ENCODE measurements at places on chromosomes 5 and 9.

DNA sequence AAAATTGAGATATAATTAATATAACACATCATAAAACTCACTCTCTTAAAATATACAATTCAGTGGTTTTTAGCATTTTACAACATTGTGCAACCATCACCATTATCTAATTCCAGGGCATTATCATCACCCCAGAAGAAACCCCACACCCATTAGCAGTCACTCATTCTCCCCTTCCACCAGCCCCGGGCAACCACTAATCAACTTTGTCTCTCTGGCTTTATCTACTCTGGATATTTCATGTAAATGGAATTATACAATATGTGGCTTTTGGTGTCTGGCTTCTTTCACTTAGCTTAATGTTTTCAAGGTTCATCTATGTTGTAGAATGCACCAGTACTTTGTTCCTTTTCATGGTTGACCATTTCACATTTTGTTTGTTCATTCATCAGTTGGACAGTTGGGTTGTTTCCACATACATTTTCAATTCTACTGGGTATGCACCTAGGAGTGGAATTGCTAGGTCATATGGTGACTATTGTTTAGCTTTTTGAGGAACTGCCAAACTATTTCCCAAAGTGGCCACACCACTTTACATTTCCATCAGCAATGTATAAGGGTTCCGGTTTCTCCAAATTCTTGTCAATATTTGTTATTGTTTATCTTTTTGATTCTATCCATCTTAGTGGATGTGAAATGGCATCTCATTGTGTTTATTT, 62.4 kb downstream of the MARCHF3 start:
- DNase-seq, result no peak

DNA sequence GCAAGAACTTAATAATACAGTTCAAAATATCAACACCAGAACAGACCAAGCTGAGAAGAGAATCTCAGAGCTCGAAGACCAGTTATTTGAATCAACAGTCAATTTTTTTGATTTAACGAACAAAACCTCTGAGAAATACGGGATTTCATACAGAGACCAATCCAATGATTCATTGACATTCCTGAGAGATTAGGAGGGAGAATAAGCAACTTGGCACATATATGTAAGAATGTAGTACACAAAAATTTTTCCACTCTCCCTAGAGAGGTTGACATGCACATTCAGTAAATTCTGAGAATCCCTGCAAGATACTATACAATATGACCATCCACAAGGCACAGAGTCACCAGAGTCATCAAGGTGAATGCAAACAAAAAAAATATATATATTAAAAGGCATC, 1577.3 kb upstream of the C9orf72 start:
- peak; percentile 13 for DNase-seq

DNA sequence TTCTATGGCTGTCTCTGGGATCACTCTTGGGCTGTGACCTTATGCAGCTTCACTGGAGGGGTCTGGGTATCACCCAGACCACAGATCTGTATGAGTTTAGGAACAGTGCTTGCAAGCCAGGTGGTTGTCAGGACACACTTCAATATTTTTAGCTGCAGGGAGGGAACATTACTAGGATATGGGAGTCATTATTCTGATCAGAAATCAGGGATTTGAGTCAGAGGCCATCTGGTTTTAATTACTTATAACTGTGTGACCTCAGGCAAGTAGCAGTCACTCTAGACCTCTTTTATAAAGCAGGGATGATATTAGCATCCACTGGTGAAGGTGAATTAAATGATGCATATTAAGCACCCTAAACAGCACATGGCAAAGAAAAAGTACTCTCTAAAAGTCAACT, 60.1 kb upstream of the NMUR2 start:
- no peak for DNase-seq

DNA sequence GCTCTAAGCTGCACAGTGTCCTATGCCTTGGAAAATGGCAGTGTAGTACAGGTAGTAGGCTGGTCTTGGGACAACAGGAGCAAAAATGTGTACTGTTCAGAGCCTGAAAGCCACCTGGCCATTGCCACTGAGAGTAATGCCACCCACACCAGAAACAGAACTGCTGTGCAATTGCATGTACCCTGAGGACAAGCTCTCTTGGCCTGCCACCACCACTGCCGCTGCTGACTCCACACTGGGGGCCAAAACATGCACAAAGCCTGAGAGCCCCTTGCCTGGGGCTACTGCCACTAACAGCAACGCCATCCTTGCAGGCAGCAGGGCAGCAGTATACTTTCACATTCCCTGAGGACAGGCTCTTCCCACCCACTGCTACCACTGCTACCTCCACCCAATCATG, 251.9 kb upstream of the CDH12 start:
- no peak for DNase-seq

GRCh38 chr9:14321517-14322130, 7.7 kb upstream of the NFIB start:
- DNase-seq, result peak; percentile 13

GRCh38 chr5:149857499-149857898, 87.1 kb downstream of the PDE6A start:
- peak; percentile 82 for DNase-seq

DNA sequence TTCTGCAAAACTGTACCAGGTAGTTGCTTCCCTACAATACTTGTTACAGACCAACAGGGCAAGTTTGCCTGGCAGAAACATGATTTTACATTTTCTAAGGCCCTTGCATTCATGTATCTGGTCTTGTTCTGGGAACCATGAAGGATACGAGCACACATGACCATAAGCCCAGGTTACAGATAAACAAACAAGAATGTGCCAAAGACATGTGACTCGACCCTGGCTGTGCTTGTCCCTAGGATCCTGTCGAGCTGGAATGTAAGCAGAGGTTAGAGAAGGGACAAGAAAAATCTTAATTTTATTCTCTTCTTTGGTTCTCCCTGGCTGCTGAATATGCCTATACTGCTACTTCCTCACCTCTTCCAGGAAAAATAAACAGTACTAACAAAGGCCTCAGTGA, 32.5 kb downstream of the PTCH1 start:
- no peak for DNase-seq

DNA sequence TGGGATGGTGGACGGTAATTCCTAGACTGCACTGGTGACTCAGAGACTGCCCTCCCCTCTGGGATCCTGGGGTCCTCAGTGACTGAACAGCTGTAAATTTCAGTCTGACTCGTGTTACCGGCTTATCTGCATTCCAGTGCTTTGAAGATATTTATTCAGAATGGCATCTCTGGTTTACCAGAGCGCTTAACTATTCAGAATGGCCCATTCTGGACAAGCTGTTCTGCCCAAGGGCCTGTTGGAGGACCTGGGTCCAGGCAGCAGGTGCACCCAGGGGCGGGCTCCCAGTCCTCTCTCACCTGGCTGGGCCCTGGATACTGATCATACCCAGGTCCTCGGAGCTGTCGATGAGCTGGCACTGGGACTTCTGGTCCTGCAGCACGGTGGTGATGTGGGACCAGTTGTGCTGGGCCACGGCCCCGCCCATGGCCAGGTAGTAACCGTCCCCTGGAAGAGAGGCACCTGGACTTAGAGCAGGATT, 48.0 kb downstream of the SARDH start:
- no peak for DNase-seq

GRCh38 chr5:11062397-11062796, 301.4 kb upstream of the DAP start:
- no peak for DNase-seq

DNA sequence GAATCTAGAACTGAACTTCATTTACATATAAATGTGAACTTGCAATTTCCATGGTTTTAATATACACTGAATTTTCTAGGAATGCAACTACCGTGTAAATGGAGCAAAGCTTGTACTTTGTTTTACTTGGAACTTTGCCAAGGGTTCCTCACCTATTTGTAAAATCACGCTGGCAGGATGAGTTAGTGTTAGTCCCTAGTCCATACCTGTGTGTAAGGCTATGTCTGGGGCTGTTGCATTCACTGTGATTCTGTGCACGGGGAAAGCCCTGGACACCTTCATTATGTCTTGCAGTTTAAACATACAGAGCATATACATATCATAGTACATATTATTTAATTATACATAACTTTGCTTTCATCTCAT, 119.9 kb downstream of the PAX5 start:
- DNase-seq, result no peak

GRCh38 chr5:143229426-143229895, 174.0 kb downstream of the NR3C1 start:
- no peak for DNase-seq

DNA sequence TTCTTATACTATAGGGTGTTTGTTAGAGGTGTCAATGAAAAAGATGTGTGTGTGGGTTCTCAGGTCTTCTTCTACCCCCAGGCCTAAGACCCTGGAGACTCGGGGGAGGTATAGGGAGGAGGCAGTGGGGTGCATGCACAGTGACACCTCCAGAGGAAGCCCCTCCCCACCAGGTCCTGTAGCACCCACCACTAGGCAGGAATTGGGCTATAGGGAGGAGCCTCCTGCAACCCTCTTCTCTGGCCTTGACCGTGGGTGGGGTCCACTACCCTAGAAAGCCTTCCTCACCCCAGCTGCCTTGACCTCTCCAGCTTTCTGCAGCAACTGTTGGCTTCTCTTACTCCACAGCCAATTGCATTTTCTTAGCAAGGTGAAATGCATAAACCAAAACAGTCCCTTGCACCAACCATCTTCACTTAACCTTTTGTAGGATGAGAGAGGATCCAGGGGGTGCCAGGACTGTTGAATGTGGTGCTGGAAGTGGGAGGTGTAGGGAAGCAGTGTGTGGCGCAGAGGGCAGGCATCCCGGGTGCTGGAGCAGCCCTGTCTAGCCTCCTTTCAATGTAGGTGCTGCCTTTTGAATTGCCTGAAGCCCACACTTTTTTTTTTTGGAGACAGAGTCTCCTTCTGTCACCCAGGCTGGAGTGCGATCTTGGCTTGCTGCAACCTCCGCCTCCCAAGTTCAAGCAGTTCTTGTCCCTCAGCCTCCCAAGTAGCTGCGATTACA, 128.5 kb downstream of the RGS3 start:
- no peak for DNase-seq

GRCh38 chr5:73733219-73733618, 107.2 kb downstream of the ARHGEF28 start:
- DNase-seq, result no peak

- no peak for DNase-seq
Observed at GRCh38 chr5:180126716-180127681, 55.4 kb upstream of the RNF130 start.

DNA sequence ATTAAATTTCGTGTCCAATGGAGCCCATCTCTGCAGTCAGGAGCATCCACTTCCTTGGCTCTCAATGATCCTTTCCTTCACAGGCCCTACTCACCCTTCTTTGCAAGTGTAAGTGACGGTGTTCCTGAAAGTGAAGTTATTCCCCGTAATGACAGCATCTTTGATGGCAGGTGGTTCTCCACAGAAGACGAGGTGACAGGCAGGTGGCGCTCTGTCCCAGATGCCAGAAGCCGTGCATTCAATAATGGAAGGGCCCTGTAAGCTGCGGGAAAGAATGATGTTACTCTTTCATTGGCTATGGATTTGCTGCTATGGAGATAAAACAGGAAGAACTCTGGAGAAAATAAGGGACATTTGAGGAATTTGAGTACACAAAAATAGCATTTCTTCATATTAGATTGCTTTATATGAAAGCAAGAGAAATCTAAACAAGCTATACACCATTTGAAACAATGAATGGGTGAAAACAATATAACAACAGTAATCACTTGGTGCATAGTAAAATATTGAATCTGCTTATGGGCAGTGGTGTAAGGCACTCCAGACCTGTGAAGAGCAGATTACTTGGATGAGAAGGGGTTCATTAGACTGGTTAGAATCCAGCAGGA, 89.9 kb upstream of the TXNDC8 start:
- DNase-seq, result no peak

DNA sequence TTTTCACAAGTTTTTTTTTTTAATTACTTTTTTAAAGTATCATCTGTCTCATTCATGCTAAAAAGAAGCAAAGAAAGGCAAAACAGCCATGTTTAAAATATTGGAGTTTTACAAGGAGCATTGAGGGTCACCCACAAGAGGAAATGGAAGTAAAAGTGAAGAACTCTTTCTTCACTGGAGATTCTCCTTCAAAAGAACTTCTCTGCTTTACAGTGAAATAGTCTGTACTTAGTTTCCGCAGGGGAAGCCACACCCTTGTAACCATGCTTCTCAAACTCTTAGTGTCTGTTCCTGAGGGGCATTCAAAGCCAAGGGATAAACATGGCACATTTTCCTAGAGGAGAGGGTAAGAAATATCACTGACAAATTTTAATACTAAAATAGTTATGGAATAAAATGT, 8.6 kb downstream of the C9orf72 start:
- no peak for DNase-seq

DNA sequence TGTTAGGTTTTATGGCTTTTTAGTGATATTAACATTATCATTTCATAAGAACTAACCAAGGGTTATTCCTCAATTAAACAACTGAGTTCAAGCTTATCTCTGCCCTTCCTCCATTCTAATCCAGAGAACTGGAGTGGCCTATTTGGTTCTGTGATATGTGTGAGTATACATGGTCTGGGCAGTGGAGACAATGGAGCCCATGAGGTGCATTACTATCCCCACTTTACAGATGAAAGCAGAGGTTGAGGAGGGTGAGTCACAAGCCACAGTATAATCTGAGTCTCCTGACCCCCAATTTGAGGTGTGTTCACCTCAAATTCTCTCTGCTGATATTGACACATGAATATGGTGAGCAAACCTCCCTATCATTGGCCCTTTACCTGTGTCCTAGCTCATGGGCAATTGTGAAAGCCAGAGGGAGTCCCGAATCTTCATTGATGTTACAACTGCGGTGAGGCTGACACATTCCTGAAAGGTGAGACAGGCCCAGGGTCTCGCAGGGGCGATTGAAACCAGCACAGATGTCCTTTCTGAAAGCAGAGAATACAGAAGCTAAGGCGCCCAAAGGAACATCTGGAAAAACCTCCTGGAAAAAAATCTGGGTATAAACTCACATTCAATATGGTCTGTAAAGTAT, 217.2 kb downstream of the TARS1 start:
- no peak for DNase-seq

DNA sequence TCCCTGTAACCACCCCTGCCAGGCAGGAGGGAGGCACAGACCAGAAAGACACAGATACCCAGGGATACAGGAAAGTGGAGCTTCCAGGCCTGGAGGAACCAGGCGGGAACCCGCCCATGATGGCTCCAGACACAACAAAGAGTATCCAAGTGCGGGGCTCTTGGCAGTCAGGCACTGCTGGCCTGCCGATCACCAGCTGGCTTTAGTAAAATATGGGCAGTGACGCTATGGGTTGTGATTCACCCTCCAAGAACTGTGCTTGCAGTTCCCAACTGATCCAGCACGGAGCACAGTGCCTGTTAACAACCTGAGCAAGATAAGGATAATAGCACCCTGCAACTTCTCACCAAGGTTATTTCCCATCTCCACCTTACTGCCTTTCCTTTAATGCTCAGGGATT, 463.3 kb downstream of the IRX1 start:
- DNase-seq, result no peak

GRCh38 chr5:1385395-1386273, 40.7 kb upstream of the CLPTM1L start:
- no peak for DNase-seq

- peak; percentile 21 for DNase-seq
Observed at GRCh38 chr5:55533521-55534435, 986 bp downstream of the PLPP1 start.

DNA sequence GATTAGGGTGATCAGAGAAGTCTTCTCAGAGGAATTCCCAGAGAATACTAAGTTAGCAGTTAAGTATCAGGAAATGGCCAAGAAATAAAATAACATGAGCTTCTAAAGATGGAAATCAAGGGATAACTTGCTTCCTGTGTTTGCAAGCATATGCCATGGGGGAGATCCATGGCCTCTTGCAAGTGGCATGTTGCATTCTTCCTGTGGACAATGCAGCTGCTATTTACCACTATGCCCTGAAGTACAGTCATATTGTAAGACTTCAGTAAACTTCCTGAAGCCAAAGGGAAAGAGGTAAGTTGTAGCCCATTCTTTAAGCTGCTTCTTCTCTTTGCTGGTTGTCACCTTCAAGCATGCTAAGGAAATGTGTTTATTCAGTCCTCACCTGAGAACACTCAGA, 154.7 kb upstream of the RUSC2 start:
- no peak for DNase-seq

Data from skeletal muscle cell (primary cell).